Tibial nerve (tissue), 4 donors: ENCODE measurements at places on chromosomes 1 and 21.

GRCh38 chr1:182679684-182680083 lies 4.7 kb downstream of the RGS8 start:
- DNase-seq, result no peak

- peak; percentile 55 for DNase-seq
These were observed 100.4 kb upstream of the ZNF281 start for GRCh38 chr1:200510228-200510623.

DNA sequence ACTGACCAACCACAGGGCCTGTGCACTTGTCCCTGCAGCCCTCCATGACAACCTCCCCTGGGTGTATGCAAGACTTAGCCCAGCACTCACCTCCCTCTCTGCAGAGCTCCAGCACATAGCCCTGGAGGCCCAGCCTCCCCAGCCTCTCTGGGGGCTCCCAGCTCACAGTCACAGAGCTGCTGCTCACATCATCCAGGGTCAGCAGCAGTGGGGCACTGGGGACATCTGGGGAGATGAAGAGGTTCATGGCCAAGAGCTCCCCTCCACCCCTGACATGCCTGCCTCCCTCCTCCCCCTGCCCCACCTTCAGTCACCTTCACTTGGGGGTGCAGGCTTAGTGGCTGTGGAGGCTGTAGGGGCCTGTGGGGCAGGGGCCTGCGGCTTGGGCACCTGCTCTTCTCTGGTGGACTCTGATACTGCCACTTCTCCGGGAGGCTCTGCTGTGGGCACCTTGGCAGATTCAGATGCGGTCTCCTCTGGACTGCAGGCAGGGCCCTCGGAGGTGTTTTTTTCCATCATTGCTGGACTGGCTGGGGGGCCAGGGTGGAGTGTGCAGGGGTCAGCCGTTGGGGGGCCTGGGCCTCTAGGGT lies at the start of gene MYBPH:
TSS of gene MYBPH (minus strand) at position 590 of the 590 bp plus-strand sequence. CDS start at position 519, 71 bp downstream.
- DNase-seq, result no peak

GRCh38 chr1:244112041-244112440 lies 61.0 kb downstream of the ZBTB18 start:
- DNase-seq, result no peak

GRCh38 chr1:11649624-11650330 lies 4.5 kb downstream of the FBXO2 start:
- no peak for DNase-seq

- no peak for DNase-seq
These were observed 87.8 kb downstream of the PTPN14 start for GRCh38 chr1:214463596-214463995.

DNA sequence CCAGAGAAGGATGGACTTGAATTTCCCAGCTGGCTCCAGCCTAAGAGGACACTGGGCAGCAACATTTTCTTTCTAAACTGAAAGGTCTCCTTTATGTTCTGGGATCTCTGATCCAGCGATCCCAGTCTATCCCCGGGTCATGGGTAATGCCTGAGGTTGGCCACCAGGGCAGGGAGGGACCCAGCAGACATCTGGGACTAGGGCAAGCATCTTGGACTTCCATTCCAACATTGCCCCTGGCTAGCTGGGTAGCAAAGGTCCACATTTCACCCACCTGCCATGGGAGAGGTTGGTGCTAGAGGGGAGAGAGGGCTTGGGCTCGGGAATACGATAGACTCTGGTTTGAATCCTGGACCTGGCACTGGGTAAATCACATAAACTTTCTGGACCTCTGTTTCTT lies 84.6 kb downstream of the LRRN2 start:
- DNase-seq, result no peak

GRCh38 chr1:223466151-223466550 lies 72.9 kb downstream of the CCDC185 start:
- no peak for DNase-seq

GRCh38 chr1:103790172-103790571 lies 40.5 kb downstream of the AMY1C start:
- DNase-seq, result no peak

DNA sequence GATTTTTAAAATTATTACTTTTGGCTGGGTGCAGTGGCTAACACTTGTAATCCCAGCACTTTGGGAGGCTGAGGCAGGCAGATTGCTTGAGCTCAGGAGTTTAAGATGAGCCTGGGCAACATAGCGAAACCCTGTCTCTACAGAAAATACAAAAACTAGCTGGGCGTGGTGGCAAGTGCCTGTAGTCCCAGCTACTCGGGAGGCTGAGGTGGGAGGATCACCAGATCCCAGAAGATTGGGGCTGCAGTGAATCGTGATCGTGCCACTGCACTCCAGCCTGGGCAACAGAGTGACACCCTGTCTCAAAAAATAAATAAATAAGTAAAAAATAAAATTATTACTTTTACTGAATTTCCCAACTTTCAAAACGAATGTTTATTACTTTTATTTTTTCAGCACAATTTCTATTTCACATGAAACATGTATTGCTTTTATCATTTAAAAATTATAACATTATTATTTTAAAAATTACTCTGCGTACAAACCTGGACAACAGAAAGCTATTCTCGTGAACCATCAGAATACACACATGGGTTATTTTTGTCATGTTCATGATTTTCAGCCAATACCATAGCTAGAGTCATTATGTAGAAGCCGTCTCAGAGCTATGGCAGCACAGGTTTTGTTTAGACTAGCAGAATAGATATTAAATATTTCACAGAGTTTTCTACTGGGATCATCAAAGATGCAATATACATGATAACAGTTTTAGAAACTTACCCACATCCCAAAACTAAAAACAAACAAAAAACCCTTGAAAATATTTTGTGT lies 621 bp downstream of the AMPD1 start:
- DNase-seq, result no peak

DNA sequence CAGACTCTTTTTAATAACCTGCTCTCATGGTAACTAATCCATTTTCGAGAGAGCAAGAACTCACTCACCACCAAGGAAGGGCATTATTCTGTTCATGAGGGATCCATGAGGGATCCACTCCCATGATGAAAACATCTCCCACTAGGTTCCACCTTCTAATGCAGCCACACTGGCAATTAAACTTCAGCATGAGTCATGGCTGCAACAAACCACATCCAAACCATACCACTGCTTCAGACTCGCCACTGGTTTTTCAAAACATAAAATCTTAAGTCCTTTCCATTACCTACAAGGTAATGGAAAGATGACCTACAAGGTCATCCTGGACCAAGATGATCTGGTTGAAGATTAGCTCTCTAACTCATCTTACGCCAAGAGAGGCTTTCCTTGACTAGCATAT lies 405.1 kb downstream of the VAV3 start:
- no peak for DNase-seq

DNA sequence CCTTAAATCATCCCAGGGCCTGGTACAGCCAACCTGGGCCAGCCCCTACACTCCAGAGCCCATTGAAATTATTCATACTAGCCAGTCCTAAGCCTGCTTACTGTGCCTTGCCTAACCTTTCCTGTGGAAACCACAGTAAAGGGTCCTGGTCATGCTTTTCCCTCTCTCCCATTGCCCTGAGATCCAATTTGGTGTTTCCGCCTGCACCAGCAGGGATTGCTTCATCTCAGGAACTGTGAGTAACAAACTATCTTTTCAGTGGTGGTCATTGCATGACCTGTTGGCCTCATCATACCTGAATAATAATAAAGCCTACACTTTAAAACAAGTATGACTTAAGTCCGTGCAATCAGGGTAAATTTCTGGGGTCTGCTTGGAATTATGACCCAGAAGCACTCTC lies 18.7 kb upstream of the GALNT2 start:
- no peak for DNase-seq

GRCh38 chr1:232018231-232019025 lies 391.8 kb downstream of the DISC1 start:
- no peak for DNase-seq

- DNase-seq, result no peak
These were observed 29.5 kb downstream of the PIK3R3 start for GRCh38 chr1:46102769-46103476.

DNA sequence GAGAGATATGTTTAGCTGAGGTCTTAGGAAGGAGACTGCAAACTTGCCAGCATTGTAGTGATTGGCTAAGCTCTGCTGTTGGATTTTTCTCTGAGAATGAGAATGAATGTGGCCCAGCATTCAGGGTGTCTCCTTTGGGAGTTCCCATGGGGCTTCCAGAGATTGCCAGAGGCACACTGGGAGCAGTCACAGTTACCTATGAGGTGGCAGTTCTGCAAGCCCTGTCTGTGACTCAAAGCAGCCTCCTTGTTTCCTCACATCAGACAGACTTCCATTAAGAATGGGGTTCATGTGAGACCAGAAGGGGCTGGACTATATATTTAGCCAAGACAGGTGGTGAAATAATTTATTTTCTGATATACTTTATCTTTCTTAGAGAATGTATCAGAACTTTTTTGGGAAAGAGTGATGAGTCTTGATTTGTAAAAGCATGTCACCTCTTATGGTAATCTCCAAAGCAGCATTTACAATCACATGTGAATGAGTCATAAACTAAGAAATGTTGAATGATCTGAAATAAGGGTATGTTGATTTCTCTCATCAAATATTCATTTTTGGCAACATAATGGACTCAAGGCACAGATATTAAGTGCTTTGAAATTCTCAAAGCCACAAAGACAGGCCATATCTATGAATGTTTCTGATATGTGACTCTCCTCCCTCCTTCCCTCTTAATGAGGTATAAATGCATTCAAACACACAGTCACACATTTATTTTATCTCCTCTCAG lies 9.5 kb upstream of the SLC19A2 start:
- no peak for DNase-seq

DNA sequence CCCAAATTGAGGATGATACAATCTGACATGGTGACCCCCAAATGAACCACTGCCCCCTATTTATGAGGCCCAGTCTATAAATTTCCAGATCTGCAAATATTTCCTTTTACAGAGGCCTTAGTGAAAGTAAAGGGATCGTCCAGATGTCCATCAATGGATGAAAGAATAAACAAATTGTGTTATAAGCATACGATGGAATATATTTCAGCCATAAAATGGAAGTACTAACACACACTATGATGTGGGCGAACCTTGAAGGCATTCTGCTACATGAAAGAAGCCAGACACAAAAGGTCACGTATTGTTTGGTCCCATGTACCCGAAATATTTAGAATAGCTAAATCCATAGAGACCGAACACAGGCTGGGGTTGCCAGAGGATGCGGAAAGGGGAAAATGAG lies 48.6 kb upstream of the ITPKB start:
- DNase-seq, result no peak

GRCh38 chr21:44513389-44514217 lies 26.4 kb downstream of the KRTAP10-1 start:
- no peak for DNase-seq

GRCh38 chr1:54027848-54028247 lies 9.9 kb upstream of the LDLRAD1 start:
- no peak for DNase-seq

DNA sequence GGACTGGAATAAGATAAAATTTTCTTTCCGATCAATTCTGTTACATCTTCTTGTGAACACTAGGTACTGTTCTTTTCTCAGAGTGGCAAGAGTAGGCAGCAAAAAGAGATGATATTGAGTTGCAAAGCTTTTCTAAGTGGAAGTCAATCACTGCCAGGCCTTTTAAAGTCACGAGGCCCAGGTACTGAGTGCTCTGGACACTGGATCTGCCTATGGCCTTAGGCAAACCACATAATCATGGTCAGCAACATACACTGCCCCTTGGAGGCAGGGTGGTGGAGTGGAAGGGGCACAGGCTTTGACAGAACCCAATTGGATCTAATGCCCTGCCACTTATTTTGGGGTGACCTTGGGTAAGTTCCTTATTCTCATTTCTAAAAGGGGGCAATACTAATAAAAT lies 41.5 kb downstream of the TSEN15 start:
- DNase-seq, result no peak

GRCh38 chr1:204841316-204841715 lies 29.3 kb upstream of the NFASC start:
- DNase-seq, result no peak

DNA sequence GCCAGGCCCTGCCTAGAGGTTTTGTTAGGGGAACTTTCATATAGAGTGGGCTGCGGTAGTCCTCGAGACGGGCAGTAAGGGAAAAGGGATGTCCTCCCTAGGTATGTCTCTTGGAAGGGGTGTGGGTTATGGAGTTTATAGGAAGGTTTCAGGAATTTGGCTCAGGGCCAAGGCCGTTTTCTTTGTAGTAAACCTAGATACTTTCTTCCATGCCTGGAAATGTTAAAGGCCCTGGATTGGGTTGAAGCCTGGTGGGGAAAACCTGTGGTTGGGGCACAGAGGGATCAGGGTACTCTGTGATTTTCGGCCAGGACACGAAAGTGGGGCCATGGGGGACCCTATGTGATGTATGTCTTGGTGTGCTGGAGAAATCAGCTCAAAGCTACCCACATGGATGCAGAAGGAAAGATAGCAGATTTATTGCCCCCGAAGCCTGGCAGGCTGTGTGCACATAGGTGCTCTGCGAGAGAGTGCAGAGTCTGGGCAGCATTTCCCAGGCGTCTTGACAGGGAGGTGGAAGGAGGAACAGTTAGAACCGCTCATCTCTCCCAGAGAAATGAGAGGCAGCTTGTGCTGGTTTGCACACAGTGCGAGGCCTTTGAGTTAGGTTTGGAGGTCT lies 1.7 kb downstream of the SNAP47 start:
- no peak for DNase-seq

DNA sequence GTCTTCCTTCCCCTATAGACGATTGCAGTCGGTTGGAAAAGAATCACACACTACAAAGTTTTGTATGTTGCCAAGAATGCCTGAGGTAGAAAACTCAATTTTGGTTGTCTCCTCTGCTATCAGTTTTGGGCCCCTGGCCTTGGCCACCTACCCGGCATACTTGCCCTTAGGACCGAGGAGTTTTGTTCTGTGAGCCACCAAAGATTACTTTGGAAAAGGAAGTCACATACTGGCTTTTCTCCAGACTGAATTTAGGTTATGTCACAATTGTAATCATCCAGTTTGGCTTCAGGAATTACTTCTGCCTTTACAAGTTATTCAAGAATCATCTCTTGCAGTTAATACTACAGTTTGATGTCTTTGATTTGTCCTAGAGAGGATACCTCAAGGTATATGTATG lies 71.4 kb downstream of the RGL1 start:
- DNase-seq, result no peak

- no peak for DNase-seq
These were observed 77.9 kb downstream of the TENT5C start for GRCh38 chr1:117683571-117684285.

DNA sequence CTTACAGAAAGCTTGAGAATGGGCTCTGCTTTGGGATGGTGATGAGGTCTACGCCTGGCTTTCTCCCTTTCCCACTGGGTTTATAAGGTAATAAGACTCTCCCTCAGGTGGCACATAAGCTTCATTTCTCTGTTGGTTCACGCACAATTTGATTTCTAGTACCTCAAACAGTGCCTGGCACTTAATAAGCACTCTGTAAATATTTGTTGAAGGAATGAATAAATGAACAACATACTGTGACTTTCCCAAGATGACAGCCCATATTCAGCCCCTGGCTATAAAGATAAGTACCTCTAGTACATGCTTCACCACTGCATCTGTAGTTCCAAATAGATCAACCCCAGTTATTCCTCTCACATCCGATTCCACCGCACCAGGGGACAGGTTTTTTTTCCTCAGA lies 17.8 kb downstream of the COPA start:
- DNase-seq, result no peak

DNA sequence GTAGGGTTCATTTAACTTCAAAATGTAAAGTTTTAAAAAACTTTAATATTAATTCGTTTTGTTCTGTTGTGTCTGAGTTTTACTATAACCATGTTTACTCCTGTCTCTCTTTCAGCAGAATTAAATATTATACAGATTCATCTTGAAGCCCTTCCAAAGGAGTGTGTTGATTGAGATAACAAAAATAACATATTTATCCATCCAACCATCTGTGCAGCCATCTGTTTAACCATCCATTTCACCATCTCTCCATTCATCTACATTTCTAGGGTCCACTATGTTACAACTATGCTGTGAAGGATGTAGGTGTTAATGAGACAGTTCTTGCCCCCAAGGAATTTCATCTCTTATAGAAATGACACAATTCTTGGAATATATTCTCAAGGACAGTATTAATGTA lies 36.0 kb upstream of the GNG12 start:
- DNase-seq, result no peak
